Jurkat, Clone E6-1 (cell line): ENCODE measurements at places on chromosomes 7 and 10.

DNA sequence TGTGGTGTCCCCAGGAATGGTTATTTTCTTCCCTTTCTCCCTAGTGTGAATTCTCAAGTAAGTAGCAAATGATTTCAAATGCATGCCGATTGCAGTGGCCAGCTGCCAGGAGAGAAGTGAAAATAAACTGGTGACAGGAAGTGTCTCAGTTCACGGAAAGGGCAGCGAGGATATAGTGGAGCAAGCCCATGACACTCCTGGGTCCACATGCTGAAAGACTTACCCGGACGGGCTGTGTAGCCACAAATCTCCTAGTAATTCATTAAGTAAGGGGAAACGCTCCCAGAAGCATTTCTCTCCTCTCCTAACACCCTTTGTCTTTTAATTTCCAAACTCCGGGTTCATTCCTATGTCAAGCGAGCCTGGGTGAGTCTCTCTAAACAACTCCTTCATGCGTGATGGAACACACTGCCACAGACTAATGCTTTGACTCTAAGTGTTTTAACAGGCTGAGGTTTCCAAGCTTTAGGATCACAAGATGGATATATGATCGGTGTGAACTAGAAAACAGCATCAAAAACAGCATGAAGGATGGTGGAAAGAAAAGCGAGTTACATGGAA is 125.6 kb downstream of the CYP26A1 start:
- DNase-seq: no peak

DNA sequence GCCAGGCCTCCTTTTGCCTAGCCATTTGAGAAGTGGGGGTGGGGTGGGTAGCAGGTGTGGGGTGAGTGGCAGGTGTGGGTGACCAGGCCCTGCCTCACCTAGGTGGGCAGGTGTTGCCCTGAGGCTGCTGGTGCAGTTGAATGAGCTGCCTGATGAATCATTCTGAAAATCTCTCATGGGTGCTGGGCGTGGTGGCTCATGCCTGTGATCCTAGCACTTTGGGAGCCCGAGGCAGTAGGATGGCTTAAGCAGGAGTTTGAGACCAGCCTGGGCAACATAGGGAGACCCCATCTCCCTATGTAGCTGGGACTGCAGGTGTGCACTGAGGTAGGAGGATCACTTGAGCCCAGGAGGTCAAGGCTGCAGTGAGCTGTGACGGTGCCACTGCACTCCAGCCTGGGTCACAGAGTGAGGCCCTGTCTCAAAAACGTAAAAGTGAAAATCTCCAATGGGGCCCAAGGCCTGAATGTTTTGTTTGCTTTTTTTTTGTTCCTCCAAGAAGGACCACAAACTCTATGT is 17.7 kb downstream of the TSPAN14 start:
- DNase-seq: no peak

GRCh38 chr7:130875265-130875741 is 141.3 kb upstream of the KLF14 start:
- peak; percentile 21 for DNase-seq

GRCh38 chr7:44395067-44395466 is 69.7 kb upstream of the CAMK2B start:
- no peak for DNase-seq

- no peak for DNase-seq
These were observed 41.6 kb upstream of the FHIP2A start for GRCh38 chr10:114779803-114780576.

DNA sequence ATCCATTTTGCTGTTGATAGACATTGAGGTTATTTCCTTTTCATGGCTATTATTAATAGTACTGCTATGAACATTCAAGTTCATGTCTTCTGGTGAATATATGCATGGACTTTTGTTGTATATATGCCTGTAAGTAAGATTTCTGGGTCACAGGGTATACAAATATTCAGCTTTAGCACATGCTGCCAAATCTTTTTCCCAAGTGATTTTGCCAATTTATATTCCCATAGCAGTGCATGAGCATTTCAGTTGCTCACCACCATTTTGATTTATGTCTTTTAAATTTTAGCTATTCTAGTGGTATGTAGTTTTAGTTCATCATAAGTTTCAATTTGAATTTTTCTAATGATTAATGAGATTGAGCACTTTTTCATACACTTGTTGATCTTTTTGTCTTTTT is 59.9 kb downstream of the CALD1 start:
- DNase-seq: no peak

DNA sequence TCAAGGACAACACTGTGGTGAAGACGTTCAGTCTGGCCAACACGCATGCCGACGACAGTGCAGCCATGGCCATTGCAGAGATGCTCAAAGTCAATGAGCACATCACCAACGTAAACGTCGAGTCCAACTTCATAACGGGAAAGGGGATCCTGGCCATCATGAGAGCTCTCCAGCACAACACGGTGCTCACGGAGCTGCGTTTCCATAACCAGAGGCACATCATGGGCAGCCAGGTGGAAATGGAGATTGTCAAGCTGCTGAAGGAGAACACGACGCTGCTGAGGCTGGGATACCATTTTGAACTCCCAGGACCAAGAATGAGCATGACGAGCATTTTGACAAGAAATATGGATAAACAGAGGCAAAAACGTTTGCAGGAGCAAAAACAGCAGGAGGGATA is 6.6 kb downstream of the LMOD2 start:
- DNase-seq: no peak

GRCh38 chr7:21777921-21778320 is 167.8 kb downstream of the CDCA7L start:
- DNase-seq: no peak

DNA sequence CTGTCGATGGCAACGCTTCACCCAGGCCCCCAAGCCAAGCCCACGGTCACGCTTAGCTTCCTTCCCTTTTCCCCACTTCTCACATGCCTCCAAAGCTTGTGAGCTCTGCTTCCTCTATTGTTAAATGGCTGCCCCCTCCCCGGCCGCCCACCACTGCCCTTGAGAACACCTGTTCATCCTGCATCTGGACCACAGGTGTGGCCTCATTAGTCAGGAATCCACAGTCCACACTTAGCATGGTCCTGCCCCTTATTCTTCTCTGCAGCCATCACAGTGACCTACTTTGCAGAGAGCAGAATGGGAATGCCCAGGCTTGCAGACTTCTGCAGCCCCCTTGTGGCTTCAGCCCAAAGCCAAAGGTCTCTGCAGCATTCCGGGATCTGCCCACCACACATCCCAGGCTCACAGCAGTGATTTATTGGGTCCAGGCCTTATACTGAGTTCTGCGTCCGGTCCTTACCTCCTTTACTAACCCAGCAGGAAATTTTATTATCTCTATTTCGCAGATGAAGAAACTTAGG is 66.9 kb downstream of the PTPRE start:
- no peak for DNase-seq

DNA sequence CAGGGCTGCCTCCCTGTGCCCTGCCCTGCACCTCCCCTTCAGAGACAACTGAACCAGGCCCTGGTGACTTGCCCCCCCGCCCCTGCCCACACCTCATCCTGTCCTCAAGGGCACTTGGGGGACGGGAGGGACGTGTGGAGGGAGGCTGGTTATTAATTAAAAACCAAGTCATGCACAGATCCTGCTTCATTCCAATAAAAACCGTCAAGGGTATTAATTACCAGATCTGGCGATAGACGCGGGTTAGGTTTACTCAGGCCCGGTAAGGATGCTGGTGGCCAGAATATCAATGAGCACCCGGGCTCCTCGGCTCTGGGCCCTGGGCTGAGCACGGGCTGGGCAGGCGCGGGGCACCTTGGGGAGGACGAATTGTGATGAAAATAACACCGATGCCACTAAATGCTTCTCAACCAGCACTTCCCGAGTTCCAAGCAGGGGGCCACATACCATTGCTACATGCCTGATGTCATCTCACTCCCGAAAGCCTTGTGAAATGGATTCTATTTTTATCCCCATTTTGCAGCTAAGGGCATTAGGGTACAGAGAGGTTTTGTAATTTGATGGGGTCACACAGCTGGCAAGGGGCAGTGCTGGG is 24.5 kb upstream of the GTF2IRD1 start:
- DNase-seq: no peak

GRCh38 chr7:16359216-16359615 is 62.1 kb downstream of the CRPPA start:
- no peak for DNase-seq

DNA sequence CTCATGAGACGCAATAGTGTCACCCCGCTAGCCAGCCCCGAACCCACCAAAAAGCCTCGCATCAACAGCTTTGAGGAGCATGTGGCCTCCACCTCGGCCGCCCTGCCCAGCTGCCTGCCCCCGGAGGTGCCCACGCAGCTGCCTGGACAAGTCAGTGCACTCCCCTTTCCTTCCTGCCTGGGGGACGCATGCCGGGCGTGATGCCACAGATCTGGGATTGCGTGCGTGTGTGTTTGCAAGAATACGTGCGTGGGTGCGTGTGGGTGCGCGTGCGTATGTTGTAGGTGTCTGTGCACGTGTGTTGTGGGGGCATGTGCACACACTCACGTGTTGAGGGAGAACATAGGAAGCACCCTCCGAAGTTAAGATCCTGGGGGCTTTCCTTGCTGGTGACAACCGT is 23.5 kb downstream of the PFKFB3 start:
- DNase-seq: no peak

DNA sequence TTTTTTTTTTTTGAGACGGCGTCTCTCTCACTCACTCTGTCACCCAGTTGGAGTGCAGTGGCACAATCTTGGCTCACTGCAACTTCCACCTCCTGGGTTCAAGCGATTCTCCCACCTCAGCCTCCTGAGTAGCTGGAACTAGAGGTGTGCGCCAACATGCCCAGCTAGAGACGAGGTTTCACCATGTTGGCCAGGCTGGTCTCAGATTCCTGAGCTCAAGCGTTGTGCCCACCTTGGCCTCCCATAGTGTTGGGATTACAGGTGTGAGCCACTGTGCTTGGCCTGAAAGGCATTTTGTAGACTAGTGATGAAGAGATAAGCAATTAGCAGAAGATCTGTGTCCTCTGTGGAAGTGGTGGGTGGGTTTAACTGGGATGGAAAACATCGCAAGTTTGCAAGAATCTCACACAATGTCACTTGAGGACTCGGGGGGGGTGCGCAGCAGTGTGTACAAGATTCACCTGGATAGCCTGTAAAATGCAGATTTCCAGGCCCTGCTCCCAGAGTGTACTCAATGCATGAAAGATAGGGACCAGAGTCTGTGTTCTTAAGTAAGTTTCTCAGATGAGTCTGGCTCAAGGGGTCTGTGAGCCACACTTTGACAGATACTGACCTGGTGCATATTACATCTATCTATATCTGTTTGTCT is 10.9 kb downstream of the CYP17A1 start:
- no peak for DNase-seq

DNA sequence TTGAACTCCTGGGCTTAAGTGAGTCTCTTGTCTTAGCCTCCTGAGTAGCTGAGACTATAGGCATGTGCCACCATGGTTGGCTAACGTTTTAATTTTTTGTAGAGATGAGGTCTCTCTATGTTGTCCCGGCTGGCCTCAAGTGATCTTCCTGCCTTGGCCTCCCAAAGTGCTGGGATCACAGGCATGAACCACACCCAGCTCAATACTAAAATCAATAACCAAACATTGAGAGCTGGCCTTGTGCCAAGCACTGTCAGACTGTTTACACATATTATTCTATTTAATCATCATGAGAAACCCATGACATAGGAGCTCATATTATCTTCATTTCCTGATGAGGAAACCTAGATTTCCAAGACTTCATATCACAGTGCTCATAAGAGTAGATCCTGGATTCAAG is 251.2 kb downstream of the BAMBI start:
- DNase-seq: no peak

- DNase-seq: no peak
These were observed 106.2 kb downstream of the SAMD9 start for GRCh38 chr7:93011351-93012294.

GRCh38 chr10:7475939-7476338 is 65.1 kb upstream of the SFMBT2 start:
- DNase-seq: no peak

GRCh38 chr10:128877141-128877540 is 589.9 kb upstream of the MGMT start:
- DNase-seq: no peak

GRCh38 chr10:84224411-84225028 is 824 bp downstream of the LRIT2 start:
- peak; percentile 16 for DNase-seq

DNA sequence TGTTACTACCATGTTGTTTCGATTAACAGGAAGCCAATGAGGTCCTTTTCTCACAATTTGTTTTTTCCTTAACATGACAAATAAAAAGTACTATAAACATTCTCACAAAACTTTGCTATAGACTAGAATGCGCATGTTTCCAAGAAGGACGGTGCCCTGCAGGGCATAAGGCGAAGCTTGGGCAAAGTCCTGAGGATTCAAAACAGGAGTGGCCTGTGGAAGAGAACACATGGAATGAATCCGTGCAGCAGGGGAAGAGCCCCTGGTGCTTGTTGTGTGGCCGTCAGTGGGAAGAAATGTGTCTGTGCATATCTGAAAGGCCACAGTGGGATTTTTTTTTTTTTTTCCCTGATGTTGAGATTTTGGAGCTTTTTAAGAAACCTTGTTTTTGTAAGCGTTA is 67.6 kb downstream of the ITGA8 start:
- no peak for DNase-seq

- no peak for DNase-seq
These were observed 276.9 kb upstream of the LRRN3 start for GRCh38 chr7:110813986-110814385.

GRCh38 chr10:71765176-71765904 is 8.0 kb downstream of the VSIR start:
- no peak for DNase-seq

DNA sequence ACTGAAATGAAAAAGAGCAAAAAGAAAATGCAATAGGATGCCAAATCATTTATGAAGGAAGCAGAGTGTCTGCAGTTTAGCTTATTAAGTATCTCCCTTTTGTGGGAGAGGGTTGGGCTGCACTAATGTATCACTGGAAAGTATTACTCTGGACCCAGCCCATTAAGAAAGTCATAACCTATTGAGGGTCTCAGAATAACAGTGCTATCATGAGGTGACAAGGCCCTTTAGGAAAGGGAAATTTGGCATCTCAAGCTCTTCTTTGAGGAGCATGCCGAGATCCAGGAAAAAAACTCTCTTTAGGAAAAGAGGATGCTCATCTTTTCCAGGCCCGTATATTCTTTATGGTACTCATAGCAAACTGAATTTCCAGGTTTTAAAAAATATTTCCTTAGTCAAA is 114.6 kb downstream of the PRKG1 start:
- no peak for DNase-seq

DNA sequence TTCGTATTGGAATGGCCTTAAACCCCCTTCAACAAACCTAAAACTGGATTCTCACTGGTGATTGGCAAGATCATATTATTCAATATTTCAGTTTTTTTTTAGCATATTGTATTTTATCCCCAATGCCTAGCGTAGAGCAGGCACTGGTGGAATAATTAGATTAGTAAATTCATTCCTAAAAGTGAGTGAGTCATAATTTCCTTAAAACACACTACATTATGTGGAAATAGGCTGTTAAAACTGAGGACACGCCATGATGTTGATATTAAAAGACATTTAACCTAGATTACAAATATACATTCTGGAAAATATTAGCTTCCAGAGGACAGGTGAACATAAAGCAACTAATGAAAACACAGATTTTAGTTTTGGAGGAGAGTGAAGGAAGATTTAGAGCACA is 463.9 kb downstream of the PARD3 start:
- no peak for DNase-seq
